ENCODE measurements at places on chromosomes 2 and 18. TPM values are rescaled to one million over a fixed set of nuclear protein-coding genes. Genes with fewer than 3 reads are reported as not detected.

DNA sequence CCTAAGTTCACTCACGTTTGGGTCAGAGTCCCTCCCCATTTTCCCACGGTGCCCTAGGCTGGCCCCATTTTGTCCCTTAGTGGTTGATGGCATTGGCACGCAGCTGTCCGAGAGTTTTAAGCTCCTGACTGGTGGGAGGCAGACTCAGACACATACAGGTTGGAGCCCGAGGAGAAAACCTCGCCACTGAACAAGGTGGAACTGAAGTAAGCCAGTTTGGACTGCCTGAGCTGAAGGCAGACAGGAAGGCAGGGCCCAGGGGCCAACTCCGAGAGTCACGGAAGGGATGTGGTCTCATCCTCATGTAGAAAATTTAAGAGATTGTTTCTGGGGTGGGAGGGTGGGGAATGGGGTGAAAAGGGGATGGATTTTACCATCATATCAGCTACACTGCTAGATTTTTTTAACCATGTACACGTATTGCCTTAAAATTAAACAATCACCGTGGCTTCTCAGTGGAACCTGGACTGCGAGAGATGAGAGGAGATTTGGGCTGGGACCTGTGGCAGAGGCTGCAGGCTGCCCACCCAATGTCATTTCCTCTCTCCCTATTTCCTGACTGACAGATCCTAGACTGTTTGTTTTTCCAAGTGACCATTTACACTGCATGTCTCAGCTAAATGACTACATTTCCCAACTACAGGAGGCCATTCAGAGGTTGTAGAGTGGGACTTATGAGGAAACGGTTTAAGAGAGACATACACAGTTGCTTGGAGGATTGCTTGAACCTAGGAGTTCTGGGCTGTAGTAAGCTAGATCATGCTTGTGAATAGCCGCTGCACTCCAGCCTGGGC lies 19.4 kb upstream of the NMUR1 start:
- no peak for DNase-seq

Gene NR4A2
- 2.6 TPM for total RNA-seq

DNA sequence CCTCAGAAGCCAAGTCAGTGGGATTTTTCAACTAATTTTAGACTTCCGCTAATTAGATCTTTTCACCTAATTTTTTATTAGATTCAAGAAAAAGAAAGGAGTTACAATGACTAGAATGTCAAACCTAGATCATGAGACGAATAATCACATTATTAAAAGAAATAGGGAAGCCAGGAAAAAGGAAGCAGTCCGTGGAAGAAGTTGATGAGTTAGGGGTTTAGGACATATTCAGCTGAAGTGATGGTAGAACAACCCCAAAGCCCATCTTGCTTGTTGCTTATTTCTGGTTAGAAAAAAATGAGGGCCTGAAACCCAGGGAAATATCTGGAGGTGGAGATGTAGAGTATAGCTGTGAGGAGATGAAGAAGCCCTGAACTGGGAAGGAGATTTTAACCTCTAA lies 8.0 kb downstream of the KLF7 start:
- DNase-seq, result no peak

Gene CCDC68
- total RNA-seq, result 22.3 TPM

DNA sequence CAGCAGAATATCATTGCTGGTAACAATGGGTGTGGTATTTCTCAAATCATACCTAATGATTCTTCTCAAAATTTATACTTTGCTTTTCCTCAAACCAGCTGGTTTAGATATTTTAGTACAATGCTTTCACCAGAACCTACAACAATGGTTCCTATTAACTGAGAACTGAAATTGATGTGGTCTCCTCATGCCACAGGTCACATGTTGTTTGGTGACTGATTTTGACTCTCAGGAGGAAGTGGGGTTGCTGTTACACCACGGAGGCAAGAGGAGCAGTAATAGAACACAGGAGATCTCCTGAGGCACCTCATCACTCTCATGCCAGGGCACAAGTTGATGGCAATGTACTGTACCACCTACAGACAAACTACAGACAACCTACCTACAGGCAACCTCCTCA lies 3.0 kb upstream of the CEP68 start:
- no peak for DNase-seq

Gene DSEL
- 1.6 TPM for total RNA-seq

Gene IER3IP1
- 10.5 TPM for total RNA-seq

GRCh38 chr2:66604326-66604725 lies 169.4 kb downstream of the MEIS1 start:
- DNase-seq, result no peak

DNA sequence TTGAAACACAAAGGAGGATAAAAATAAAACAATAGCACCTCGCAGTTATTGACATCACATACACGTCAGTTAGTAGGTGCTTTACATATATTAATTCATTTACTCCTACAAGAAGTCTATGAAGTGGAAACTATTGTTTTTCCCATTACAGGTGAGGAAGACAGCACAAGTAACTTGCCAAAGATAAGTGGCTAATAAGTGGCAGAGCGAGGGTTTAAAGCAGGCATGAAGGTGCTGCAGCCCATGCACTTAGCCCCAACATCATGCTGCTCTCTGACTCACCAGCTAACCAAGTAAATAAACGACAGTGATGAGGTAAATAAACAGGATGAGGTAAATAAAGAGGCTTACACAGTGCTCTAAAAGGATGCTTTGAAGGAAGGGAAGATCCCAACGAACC lies 498.6 kb upstream of the ZEB2 start:
- no peak for DNase-seq

Gene EPB41L3
- 78.0 TPM for total RNA-seq
